Lower lobe of right lung (tissue), 2 donors: ENCODE measurements at places on chromosomes 1 and 21. TPM values are rescaled to one million over a fixed set of nuclear protein-coding genes. Genes with fewer than 3 reads are reported as not detected.

The EDARADD gene
- total RNA-seq: 0.89 TPM

The HSD11B1 gene
- 11.6 TPM for total RNA-seq

The IL12RB2 gene
- total RNA-seq: 1.3 TPM

The LEFTY1 gene
- not detected for total RNA-seq
